ENCODE measurements at places on chromosomes 1 and 21.

GRCh38 chr1:222404710-222405109 lies 143.2 kb downstream of the HHIPL2 start:
- no peak for DNase-seq

- no peak for DNase-seq
Measured at GRCh38 chr1:52660807-52661206, 27.8 kb downstream of the SHISAL2A start.

GRCh38 chr1:220045356-220046051 lies 801 bp downstream of the EPRS1 start:
- no peak for DNase-seq

- DNase-seq = no peak
Measured at GRCh38 chr1:44947774-44948311, 38.6 kb downstream of the EIF2B3 start.

GRCh38 chr1:153483776-153484175 lies 23.3 kb upstream of the S100A7 start:
- DNase-seq = no peak

DNA sequence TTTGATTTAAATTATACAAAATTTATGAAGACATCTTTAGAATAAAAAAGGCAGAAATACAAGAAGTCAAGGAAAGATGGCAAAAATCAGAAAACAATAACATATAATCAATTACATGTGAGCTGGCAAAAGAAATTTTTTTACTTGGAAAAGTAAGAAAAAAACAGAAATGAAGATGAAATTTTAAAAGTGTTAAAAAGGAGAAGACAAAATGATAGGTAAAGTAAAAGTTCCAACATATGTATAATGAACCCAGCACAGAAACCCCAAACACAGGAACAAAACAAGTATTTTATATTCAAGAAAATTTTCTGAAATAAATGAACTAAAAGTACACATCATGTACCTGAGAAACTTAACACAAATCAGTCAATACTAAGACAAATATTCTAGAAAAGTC lies 63.4 kb downstream of the USP1 start:
- DNase-seq = no peak

GRCh38 chr1:115068826-115069585 lies 20.3 kb downstream of the TSPAN2 start:
- DNase-seq = no peak

- no peak for DNase-seq
Measured at GRCh38 chr1:101002551-101002950, 23.0 kb downstream of the DPH5 start.

- no peak for DNase-seq
Measured at GRCh38 chr1:172489847-172490246, 43.1 kb upstream of the SUCO start.

GRCh38 chr1:10121688-10122087 lies 88.7 kb upstream of the KIF1B start:
- no peak for DNase-seq

GRCh38 chr1:205542367-205542766 lies 37.9 kb downstream of the CDK18 start:
- DNase-seq = no peak

DNA sequence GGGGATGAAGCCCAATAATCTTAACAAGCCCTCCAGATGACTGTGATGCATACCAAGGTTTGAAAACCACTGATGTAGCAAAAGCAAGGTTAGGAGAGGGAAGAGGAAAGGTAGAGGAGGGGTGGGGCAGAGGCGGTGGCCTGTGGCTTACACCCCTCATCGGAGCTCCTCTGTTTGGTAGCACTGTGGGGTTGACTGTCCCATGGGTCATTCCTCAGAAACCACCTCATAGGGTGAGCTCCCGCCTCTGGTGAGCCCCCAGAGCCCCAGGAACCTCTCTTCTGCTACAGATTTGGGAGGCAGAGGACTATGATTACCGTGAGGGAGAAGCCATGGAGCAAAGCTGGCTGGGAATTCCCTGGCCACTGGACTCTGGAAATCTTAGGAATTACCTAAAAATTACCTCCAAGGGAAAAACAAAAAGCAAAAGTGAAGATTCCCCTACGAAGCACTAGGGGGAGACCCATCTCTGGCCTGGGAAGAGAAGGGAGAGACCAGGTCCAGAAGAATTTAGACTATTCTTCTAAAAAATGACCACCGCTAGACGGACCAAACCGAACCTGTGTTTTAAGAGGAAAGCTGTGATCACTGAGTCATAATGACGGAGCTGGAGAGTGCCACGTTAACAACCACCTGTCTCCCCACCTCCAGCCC lies 1.5 kb upstream of the RASSF5 start:
- DNase-seq = peak; percentile 25

DNA sequence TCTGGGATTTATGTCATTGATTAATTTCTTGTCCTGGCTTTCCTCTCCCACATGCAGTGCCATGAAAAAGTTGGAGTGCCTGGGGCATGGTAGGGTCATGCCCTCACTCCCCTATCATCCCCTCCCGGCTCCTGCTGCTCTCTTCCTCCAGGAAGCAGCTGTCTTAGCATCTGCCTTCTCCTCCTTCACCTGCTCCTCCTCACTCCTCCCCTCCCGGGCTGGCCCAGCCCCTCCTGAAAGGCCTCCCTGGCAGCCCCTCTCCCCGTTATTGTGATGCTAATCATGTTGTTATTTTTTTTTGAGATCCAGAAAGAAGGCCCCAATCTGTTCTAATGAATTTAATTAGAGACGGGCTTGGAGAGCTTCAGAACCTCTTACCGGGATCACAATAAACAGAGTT lies 36.3 kb upstream of the NFASC start:
- no peak for DNase-seq

GRCh38 chr1:36864823-36865601 lies 169.3 kb downstream of the GRIK3 start:
- no peak for DNase-seq

DNA sequence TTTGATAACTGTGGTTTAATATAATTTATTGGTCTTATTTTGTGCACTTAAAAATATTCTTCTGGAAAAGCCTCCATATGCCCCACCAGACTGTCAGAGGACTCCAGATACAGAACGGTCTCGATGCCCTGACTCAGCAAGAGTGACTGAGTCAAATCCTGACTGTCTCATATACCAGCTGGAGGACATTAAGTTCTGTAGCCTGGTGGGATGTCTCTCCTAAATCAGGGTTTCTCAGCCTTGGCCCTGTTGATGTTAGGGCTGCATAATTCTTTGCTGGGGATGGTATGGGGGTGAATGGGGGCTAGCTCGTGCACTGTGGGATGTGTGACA lies 67.7 kb upstream of the TLR5 start:
- DNase-seq = no peak

GRCh38 chr1:236870721-236871120 lies 75.6 kb downstream of the MTR start:
- DNase-seq = no peak

DNA sequence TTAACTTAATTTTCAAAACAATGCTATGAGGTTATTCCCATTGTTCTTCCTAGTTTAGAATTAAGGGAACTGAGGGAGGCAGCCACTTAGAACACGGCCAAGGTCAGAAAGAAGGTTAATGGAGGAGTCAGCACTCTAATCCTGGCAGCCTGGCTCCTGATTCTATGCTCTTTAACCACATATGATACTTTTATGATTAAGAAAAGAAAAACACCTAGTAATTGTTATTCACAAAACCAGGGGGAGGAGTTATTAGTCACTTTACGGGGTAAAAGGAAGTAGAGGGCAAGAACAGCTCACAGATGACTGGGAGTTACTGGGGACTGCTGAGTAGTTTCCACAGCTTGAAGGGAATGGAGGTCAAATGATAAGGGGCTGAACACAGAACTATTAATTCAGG lies 38.6 kb downstream of the GADD45A start:
- no peak for DNase-seq

GRCh38 chr1:152034654-152035538 lies 1.9 kb downstream of the S100A11 start:
- DNase-seq = peak; percentile 49

GRCh38 chr1:220700556-220701179 lies 10.5 kb downstream of the C1orf115 start:
- DNase-seq = no peak

- no peak for DNase-seq
Measured at GRCh38 chr1:1086911-1087341, 12.8 kb upstream of the RNF223 start.

GRCh38 chr21:28828981-28829380 lies 163.7 kb downstream of the LTN1 start:
- no peak for DNase-seq

- no peak for DNase-seq
Measured at GRCh38 chr1:7334475-7335035, 436.5 kb upstream of the VAMP3 start.

GRCh38 chr1:206979379-206980043 lies 9.3 kb upstream of the FCAMR start:
- DNase-seq = no peak

DNA sequence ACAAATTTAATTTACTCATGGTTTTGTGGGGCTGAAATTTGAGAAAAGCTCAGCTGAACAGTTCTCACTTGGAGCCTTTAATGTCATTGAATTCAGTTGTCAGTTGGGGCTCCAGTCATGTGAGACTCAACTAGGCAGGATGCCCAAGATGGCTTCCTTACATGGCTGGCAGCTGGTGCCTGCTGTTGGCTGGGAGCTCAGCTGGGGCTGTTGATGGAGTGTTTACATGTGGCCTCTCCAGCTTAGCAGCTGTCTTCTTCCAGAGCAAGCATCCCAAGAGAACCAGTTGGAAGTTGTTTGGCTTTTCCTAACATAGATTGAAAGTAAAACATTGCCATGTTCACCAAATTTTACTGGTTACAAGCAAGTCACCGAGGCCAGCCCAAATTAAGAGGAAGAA lies 81.8 kb upstream of the KCNA3 start:
- DNase-seq = peak; percentile 75

- DNase-seq = no peak
Measured at GRCh38 chr1:116544588-116545358, 26.1 kb downstream of the CD58 start.

DNA sequence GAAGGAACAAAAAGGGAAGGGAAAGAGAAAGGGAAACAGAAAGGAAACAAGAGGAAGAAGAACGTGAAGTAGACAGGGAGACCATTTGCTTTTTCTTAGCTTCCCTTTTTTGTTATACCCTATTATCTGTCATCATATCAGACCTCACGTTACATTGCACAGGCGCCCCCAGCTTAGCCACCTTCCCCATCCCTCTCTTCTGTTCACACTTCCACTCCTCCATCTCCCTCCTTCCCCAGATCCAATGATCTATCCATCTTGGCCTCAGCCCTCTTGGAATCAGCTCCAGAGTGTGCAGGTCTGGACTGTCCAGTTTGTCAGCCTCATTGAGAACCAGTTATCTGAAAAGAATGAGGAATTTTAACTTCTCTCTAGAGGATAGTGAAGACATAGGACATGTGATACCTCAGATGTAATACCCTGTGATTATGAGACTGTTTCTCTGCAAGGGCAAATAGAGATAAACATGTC lies 101.1 kb upstream of the ERRFI1 start:
- no peak for DNase-seq

DNA sequence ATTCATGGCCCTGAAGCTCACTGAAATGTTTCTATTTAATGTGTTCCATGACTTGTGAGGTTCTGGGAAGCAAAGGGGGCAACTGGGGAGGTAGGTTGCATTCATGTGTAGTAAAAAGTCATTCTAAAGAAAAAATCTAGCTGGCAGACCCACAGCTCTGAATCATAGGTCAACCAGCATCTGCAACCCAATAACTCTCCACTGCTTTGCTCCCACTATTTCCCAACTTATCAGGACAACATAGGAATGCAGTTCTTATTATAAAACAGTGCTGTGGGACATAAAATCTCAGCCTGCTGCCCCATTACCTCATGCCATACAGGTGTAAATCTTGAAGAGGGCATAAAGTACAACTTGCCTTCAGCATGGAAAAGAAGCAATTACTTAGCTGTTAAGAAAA lies 576.1 kb upstream of the PTBP2 start:
- no peak for DNase-seq

DNA sequence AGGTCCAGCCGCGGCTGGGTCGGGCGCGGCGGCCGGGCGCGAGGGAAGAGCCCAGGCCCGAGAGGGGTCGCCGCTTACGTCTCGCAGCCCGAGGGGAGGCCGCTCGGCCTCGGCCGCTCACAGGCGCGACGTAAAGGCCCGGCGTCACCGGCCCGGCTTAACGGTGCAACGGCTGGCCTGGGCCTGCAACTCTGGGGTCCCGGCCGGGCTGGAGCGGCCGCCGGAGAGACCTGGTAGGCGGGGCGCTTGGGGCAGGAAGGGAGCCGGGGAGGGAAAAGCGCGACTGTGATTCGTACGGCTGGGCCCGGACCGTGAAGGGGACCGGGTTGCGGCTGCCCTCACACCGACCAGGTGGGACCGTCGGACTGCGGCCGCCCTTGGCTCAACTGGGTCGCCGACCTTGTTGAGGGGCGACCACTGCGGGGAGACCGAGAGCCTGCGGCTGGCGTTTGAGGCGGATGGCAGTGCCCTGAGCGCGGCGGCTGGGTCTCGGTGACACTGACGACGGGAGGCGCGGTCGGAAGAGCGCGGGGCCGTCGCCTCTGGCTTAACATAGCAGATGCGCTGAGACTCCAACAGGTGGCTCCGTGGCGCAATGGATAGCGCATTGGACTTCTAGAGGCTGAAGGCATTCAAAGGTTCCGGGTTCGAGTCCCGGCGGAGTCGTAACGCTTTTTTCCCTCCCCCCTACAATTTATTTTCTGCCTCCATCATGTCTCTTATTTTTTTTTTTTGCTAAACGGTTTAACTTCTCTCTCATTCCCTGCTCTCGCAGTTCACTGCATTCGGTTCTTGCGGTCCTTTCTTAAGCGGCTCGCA lies 31.8 kb downstream of the DNTTIP2 start:
- DNase-seq = peak; percentile 93

DNA sequence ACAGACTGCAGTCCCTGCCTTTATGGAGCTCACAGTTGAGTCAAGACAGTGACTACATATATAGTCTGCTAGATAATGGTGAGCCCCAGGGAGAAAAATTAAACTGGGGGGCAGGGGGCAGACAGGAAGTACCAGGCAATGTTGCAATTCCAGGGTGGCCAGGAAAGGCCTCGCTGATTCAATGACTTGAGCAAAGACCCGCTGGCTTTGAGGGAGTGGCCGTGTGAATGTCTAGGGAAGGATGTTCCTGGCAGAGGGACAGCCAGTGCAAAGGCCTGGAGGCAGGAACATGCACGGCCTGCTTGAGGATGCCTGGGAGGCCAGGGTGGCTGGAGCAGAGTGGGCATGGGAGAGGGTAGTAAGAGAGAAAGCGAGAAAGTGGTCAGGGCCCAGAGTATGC lies 23.0 kb upstream of the EPHA8 start:
- DNase-seq = no peak

DNA sequence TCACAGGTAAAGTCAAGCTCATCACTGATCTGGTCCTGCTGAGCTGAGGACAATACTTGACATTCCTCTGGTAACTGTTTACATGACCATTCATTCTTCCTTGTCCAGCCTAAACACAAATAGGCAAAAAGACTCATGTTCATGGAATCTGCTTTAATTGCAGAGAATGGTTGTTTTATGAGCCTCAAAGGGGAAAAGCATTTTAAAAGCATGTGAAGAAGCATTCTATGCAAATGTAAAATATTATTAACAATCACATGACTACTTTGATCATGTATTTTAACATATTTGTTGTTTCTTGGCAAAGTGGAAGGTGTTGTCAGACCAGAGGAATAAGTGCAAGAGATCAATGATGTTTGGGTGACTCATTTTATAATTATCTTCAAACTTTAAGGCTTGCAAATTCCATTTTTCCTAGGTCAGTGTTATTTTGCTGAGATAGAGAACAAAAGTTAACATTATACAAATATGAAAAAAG lies 133.7 kb downstream of the RUNX1 start:
- no peak for DNase-seq

- DNase-seq = no peak
Measured at GRCh38 chr1:3838788-3839187, 18.2 kb downstream of the CEP104 start.

Measured in left hindlimb (tissue), 1 donor.